ENCODE measurements at places on chromosomes 6 and 20.
A peak's percentile ranks its signal among the peaks of the same experiment; 100 is the strongest.

GRCh38 chr20:58837717-58838116 is 13.0 kb downstream of the GNAS-AS1 start:
- DNase-seq, result no peak

- peak; percentile 67 for DNase-seq
Measured at GRCh38 chr6:24666097-24666640, 530 bp downstream of the TDP2 start.

DNA sequence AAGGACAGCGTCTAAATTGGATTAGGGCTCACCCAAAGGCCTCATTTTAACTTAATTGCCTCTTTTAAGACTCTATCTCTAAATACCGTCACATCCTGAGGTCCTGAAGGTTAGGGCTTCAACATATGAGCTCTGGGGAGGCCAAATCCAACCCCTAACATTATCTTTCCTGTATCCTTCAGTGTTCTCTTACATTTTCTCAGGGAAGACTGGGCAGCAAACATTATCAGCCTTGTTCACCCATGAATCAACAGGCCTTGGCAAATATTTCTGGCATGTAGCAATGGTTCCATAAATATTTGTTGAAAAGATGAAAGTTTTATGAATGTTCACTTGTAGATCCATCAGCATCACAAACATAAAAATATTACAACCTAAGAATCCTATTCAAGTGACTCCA is 24.6 kb upstream of the FOXF2 start:
- no peak for DNase-seq

DNA sequence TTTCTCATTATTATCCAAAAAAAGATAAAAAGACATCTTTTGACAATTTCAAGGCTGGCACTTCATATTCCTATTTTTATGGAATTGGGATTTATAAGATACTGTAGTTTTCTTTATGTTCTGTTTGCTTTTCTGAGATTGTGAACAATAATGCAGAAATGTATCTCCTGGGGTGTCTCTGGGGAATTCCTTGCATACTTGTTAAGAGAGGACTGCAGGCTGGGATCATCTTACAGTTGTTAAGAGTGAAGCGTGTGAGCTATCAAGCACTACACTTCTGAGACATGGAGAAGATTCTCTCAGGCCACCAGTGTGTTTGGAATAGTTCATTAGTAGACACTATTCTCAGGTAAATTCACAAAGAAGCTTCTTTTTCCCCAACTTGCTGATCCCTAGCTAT is 963.3 kb upstream of the GJE1 start:
- DNase-seq, result no peak

GRCh38 chr6:126086560-126086959 is 100.2 kb downstream of the TRMT11 start:
- DNase-seq, result no peak

DNA sequence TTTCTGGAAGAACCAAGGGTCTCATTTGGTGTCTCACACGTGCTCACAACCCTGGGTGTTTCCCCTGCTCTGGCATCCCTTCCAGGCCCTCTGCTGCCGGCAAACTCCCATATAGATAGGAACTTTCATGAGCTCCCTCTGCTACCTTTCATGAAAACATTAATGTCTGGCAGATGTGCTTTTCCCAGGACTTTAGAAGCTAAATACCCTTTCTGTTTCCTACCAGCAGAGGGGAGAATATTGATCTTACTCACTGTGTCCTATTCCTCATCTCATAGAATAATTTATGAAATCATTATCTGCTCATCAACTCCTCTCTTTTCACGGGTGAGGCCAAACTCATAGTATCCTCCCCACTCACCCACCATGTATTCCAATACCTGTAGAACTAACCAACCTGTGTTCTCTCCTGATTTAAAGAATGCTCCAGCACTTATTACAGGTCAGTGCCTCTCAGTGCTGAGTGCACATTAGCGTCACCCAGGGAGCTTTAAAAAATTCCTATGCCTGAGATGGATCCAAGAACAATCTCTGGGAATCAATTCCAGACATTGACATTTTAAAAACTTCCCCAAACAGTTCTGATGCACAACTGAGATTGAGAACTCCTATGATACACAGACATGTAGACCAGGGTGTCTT is 298.5 kb upstream of the JAG1 start:
- DNase-seq, result no peak

DNA sequence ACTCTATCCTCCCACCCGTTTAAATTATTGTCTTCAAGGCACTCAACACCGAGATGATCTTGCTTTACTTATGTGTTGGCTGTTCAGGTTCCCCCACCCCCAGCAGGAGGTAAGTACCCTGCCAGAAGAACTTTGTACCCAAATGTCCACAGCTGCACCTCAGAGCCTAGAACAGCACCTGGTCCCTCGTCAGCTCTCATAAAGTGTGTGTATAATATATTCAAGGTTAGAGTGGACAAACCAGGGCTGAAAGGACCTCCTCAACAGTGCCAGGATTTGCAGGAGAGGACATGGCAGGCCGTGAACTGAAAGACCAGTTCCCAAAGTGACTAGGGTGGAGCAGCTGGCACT is 5.9 kb upstream of the CPXM1 start:
- DNase-seq, result no peak

GRCh38 chr6:13590574-13591153 is 16.3 kb downstream of the SIRT5 start:
- DNase-seq, result no peak

GRCh38 chr6:72554761-72555221 is 67.1 kb upstream of the KCNQ5 start:
- no peak for DNase-seq

DNA sequence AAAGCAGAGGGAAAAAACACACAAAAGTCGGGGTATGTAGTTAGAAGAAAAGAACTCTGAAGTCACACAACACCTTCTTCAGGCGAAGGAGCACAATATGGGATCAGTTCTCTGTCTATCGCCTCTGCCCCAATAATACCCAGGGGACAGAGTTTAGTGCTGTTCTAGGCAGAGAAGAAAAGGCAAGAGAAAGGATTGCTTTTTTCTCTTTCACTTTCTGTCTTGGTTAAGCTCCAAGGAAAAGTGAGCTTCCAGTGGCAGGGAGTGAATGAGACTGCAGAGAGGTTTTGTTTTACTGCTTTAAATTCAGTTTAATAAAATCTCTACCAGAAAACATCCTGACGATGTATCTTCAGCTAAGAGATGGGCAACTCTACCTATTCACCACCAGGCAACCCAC is 86.6 kb upstream of the STXBP5 start:
- DNase-seq, result no peak

DNA sequence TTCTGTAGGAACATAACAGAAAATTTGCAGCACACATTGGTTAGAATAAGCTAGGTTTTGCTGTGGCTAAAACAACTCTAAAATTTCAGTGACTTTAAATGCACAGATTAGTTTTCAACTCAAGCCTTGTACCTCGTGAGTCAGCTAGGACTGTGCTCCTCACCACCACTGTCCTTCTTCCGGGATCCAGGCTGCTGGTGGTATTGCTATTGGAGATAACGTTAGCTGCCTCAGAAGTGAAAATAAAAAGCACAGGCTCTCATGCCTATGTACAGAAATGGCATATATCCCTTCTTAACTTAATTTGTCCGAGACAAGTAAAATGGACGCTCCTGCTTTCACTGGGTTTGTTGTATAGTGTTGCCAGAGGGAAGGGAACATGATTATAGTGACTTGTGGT is 931.1 kb upstream of the EYS start:
- DNase-seq, result no peak

DNA sequence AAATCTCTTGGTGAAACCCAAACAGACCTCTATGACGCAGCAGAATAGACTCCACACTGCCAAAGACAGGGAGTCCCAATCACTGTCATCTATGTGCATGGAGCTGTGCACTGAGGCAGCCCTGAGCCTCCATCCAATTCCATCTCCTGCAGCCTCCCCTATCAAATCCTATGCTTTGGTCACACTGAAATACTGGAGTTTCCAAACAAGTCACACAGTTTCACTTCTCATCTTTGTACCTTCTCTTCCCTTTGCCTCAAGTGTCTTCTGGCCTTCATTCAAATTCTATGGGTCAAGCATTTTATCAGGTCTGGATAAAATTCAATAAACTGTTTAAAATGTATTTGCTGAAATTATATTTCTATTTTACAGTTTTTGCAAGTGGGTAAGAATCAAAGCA is 38.5 kb downstream of the FBXL4 start:
- DNase-seq, result no peak

DNA sequence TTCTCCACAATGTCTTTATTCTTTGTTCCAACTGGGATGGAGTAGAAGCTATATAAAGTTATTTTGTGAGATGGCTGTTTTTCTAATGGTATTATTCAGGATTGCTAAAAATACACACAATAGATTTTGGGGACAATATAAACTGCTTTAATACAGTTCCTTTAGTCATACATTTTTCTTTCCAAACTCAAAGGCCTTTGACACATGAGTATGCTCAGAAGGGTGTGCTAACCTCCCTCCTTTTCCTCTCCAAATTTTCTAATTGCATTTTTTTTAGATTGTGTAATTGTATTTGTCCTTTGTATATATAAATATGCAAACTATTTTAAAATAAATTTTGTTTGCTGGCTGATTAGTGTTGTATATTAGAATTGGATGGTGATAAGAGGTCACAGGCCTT is 119.6 kb upstream of the FOXO3 start:
- DNase-seq, result no peak

DNA sequence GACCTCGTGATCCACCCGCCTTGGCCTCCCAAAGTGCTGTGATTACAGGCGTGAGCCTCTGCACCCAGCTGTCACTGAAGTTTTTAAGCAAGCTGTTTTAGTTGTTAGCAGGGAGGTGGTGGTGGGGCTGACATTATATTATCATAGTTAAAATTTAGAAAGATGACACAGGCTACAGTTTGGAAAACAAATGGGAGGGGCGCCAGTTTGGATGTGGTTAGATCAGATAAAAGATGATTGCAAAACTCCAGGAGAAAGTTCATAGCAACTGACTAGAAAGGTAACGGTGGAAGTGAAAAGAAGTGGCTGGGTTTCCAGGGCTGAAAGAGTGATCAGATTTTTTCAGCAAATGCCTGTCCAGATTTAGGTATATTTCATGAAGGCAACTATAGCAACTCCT is 311.9 kb upstream of the CITED2 start:
- no peak for DNase-seq

- peak; percentile 84 for DNase-seq
Measured at GRCh38 chr20:48827855-48828733, at the start of gene PREX1. Gene PREX1, minus strand, starts transcription at chr20:48827999. Its CDS starts 139 bp downstream, at chr20:48827860.

- no peak for DNase-seq
Measured at GRCh38 chr6:166308769-166309589, 787 bp upstream of the PRR18 start.

- no peak for DNase-seq
Measured at GRCh38 chr6:133079901-133080300, 161.3 kb upstream of the EYA4 start.

DNA sequence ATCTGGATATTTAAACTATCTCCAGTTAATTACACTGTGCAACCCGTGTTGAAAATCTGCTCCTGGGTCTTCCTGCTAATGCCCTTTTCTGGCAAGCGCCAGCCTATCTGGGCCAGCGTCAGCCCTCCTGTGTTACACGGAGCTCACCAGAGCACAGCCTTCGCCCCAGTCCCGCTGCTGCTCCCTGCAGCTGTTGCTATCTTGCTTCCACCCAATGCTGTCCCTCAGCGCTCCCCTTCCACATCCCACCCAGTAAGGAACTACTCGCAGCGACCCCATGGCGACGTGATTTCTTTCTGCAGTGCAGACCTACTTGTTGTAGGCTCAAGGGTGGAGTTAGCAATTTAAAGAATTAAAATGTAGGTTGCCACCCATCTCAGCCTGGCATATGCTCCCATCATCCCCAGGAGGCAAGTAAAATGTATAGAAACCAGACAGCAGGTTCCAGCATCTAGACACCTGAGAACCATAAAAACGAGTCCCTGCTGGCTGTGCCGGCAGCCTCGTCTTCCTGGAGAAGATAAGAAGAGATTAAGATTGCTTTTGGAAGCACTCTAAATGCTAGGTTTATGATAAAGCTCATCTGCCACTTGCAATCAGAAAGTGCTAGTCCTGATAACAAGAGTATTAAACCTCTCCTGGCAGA is 254.3 kb upstream of the FOXQ1 start:
- DNase-seq, result no peak

GRCh38 chr20:62577490-62577836 is 64.8 kb upstream of the SLCO4A1 start:
- DNase-seq, result no peak

DNA sequence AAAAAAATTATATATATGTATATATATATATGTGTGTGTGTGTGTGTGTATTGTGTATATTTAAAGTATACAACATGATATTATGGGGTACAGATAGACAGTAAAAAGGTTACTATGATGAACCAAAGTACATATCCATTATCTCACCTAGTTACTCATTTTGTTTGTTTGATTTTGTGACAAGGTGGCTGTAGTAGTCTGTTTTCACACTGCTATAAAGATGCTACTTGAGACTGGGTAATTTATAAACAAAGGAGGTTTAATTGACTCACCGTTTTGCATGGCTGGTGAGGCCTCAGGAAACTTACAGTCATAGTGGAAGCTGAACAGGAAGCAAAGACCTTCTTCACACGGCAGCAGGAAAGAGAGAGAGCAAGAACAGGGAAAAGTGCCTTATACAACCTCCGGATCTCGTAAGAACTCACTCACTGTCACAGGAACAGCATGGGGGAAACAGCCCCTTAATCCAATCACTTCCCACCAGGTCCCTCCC is 30.2 kb upstream of the DACT2 start:
- DNase-seq, result no peak
